ENCODE measurements at places on chromosomes 12 and 14. TPM values are rescaled to one million over a fixed set of nuclear protein-coding genes. Genes with fewer than 3 reads are reported as not detected.

- peaks cover 2% of the 10 kb centered on the region for H3K27me3 ChIP-seq
- no peak for DNase-seq
These were observed 98.3 kb downstream of the RTN1 start for GRCh38 chr14:59772233-59772632.

GRCh38 chr14:81473456-81474147 lies 60.1 kb downstream of the SEL1L start:
- no peaks in the 10 kb centered on the region for H3K27me3 ChIP-seq

GRCh38 chr14:72558721-72559120 lies 335.2 kb downstream of the DPF3 start:
- DNase-seq = no peak
- H3K4me3 ChIP-seq = no peak overlapping the region
- H3K27me3 ChIP-seq = peaks cover 2% of the 10 kb centered on the region
- H3K36me3 ChIP-seq = no peaks in the 10 kb centered on the region

GRCh38 chr12:66269142-66269541 lies 33.2 kb upstream of the HELB start:
- no peak for DNase-seq
- peaks cover 2% of the 10 kb centered on the region for H3K4me1 ChIP-seq
- H3K4me3 ChIP-seq = no peak overlapping the region
- no peaks in the 10 kb centered on the region for H3K27me3 ChIP-seq
- H3K36me3 ChIP-seq = no peaks in the 10 kb centered on the region

GRCh38 chr12:104155711-104156555 lies 17.9 kb upstream of the NFYB start:
- no peak overlapping the region for H3K4me3 ChIP-seq
- H3K4me1 ChIP-seq = no peaks in the 10 kb centered on the region
- H3K27me3 ChIP-seq = no peaks in the 10 kb centered on the region
- DNase-seq = no peak
- H3K36me3 ChIP-seq = no peaks in the 10 kb centered on the region

GRCh38 chr12:2247596-2247995 lies 194.8 kb downstream of the CACNA1C start:
- peaks cover 3% of the 10 kb centered on the region for H3K4me1 ChIP-seq
- H3K27ac ChIP-seq = no peak overlapping the region
- H3K36me3 ChIP-seq = no peaks in the 10 kb centered on the region
- H3K27me3 ChIP-seq = peaks cover 4% of the 10 kb centered on the region

- no peaks in the 10 kb centered on the region for H3K36me3 ChIP-seq
- no peak overlapping the region for H3K4me3 ChIP-seq
- H3K27ac ChIP-seq = no peak overlapping the region
- DNase-seq = no peak
These were observed 24.4 kb upstream of the RBM19 start for GRCh38 chr12:113990250-113991223.

- H3K4me1 ChIP-seq = peaks cover 26% of the 10 kb centered on the region
- H3K4me3 ChIP-seq = no peak overlapping the region
- H3K27me3 ChIP-seq = no peaks in the 10 kb centered on the region
These were observed 10.8 kb downstream of the SETD1B start for GRCh38 chr12:121814429-121815119.

DNA sequence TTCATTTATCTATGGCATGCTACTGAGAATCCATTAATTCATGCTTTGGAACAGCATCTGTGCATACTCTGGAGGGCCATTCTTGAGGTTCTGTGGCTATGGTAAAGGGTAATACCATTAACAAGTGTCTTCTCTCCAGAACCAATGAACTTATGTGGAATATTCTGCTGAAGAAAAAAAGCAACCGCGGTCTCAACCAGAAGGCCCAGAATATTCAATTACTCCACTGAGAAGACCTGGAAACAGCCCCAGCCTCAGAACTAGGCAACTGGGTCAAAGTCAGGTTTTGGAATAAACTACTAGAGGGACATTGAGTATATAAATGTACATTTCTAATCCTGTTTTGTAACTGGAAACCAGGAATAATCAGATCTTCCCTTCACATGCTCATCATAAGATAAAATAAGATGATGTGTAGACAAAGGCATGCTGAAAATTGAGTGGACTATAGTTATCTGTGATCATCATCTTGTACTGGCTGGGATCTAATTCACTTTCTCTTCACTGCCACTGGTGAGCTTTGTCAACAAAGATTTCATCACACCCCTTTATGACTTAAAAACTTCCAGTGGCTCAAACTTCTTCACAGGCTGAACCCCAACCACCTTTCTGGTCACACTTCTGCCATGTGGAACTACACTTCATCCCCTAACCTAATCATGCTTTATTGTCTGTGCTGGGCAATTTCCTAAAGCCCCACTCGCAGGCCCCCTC lies 6.0 kb downstream of the SPTB start:
- no peak overlapping the region for H3K4me3 ChIP-seq
- no peaks in the 10 kb centered on the region for H3K36me3 ChIP-seq
- H3K27ac ChIP-seq = no peak overlapping the region
- H3K27me3 ChIP-seq = peaks cover 24% of the 10 kb centered on the region
- no peaks in the 10 kb centered on the region for H3K4me1 ChIP-seq
- DNase-seq = no peak

DNA sequence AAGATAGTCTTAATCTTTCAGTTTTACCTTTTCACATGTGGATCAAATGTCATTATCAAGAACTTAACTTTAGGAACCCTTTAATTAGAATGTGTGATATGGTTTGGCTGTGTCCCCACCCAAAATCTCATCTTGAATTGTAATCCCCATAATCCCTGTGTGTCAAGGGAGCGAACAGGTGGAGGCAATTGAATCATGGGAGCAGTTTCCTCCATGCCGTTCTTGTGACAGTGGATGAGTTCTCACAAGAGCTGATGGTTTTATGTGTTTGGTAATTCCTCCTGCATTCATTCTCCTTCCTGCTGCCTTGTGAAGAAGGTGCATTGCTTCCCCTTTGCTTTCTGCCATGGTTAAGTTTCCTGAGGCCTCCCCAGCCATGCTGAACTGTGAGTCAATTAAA lies 160.6 kb downstream of the MON2 start:
- DNase-seq = no peak
- peaks cover 4% of the 10 kb centered on the region for H3K4me1 ChIP-seq
- no peak overlapping the region for H3K27ac ChIP-seq
- H3K36me3 ChIP-seq = no peaks in the 10 kb centered on the region
- no peak overlapping the region for H3K4me3 ChIP-seq
- H3K27me3 ChIP-seq = peaks cover 42% of the 10 kb centered on the region

- peak within 1 kb of the TSS; percentile 36 for H3K4me3 ChIP-seq
- peak; percentile 52 for DNase-seq
- no peaks in the 10 kb centered on the region for H3K36me3 ChIP-seq
- H3K4me1 ChIP-seq = peaks cover 8% of the 10 kb centered on the region
- no peak within 1 kb of the TSS for H3K27ac ChIP-seq
- peaks cover under 1% of the 10 kb centered on the region for H3K27me3 ChIP-seq
These were observed at the start of gene CRIP2 for GRCh38 chr14:105474483-105475268. TSS of gene CRIP2 (plus strand) at chr14:105474821. CDS start at chr14:105474863, 42 bp downstream.

- peaks cover 40% of the 10 kb centered on the region for H3K36me3 ChIP-seq
- H3K4me1 ChIP-seq = peaks cover 5% of the 10 kb centered on the region
- no peaks in the 10 kb centered on the region for H3K27me3 ChIP-seq
- H3K4me3 ChIP-seq = no peak overlapping the region
- DNase-seq = no peak
These were observed 69.9 kb downstream of the RAD52 start for GRCh38 chr12:879641-880040.

DNA sequence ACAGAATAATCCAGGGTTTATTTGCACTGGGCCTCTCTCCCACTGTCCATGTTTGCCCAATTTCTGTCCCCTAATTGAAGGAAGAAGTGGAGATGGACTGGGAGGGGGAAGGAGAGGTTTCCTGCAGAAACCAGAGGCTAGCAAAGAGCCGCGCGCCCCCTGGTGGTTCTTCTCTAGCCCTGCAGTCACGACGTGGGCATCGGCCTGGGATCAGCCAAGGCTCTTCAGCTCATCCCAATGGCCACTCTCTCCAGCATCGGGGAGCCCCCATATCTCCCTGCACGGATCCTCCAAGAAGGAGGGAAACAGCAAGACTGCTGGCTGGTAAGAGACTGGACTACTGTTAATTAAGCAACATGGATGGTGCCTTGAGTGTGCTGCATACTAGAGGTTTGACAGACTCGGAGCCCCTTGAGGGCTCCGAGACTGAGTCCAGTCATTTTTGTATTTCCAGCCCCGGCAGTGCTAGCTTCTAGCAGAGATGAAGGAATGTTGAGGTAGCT lies 18.7 kb downstream of the ZBTB39 start:
- no peak overlapping the region for H3K27ac ChIP-seq
- DNase-seq = peak; percentile 87
- no peaks in the 10 kb centered on the region for H3K36me3 ChIP-seq
- peaks cover 11% of the 10 kb centered on the region for H3K4me1 ChIP-seq
- H3K4me3 ChIP-seq = no peak overlapping the region

DNA sequence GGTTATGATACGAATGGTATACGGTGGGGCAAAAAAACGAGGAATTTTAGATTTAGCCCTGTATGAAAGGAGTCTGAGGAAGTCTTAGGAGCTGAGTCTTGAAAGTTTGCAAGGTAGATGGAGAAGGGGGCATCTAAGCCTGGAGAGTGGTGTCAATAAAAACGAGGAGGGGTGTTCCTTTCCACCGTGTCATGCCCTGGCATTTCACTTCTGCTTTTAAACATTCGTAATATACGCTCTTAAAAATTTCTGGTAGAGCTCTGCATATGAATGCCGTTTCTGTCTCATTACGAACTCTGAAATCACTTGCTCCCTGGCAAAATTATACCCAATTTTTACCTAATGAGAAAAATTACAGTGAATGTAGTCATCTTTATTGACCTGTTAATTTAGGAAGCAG lies 170.2 kb downstream of the ERC1 start:
- DNase-seq = no peak
- H3K27me3 ChIP-seq = no peaks in the 10 kb centered on the region
- no peaks in the 10 kb centered on the region for H3K4me1 ChIP-seq
- no peak overlapping the region for H3K27ac ChIP-seq
- peaks cover 15% of the 10 kb centered on the region for H3K36me3 ChIP-seq

GRCh38 chr12:25322918-25323531 lies 72.3 kb upstream of the KRAS start:
- H3K36me3 ChIP-seq = no peaks in the 10 kb centered on the region
- peaks cover under 1% of the 10 kb centered on the region for H3K27me3 ChIP-seq
- H3K4me3 ChIP-seq = peak overlapping the region; percentile 20
- H3K4me1 ChIP-seq = peaks cover 55% of the 10 kb centered on the region
- no peak for DNase-seq
- peak overlapping the region; percentile 78 for H3K27ac ChIP-seq

DNA sequence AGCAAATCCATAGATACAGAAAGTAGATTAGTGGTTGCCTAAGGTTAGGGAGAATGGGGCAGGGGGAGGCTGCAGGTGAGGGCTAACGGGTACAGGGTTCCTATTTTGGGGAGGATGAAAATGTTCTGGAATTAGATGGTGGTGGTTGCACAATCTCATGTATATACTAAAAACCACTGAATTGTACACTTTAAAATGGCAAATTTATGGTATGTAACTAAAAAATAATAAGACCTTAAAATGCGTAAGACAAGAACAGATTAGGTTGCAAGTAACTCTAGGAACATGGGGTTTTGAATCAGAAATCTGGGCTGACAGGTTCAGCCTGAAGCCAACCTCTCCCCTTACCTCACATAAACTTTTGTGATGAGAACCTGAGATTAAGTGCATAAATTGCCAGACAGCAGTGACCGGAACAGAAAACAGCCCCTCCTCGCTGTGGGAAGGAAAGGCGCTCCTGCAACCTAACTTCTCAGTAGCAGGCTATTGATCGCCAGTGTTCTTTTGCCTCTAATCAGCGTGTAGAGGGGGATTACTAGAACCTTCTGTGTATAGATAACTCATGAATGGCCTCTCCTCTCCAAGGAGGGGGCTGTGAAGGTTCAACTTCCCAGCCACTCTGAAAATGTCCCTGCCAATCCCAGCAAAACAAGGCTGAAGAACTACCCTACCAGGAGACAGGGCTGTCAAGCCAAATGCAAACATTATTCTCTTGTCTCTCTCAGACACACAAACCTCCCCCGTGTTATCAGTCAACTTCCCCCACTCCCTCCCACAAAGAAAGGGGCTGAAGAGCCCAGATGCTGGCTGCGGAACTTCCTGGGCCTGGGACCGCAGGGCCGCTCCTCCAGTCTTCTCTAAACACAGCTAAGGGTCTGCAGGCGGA lies 1.9 kb downstream of the SSH1 start:
- no peak for DNase-seq
- H3K4me3 ChIP-seq = peak overlapping the region; percentile 82

GRCh38 chr12:26422839-26423398 lies 227.5 kb downstream of the SSPN start:
- peaks cover 26% of the 10 kb centered on the region for H3K36me3 ChIP-seq
- H3K4me1 ChIP-seq = peaks cover 2% of the 10 kb centered on the region
- no peak for DNase-seq
- H3K27ac ChIP-seq = no peak overlapping the region
- no peak overlapping the region for H3K4me3 ChIP-seq
- no peaks in the 10 kb centered on the region for H3K27me3 ChIP-seq

DNA sequence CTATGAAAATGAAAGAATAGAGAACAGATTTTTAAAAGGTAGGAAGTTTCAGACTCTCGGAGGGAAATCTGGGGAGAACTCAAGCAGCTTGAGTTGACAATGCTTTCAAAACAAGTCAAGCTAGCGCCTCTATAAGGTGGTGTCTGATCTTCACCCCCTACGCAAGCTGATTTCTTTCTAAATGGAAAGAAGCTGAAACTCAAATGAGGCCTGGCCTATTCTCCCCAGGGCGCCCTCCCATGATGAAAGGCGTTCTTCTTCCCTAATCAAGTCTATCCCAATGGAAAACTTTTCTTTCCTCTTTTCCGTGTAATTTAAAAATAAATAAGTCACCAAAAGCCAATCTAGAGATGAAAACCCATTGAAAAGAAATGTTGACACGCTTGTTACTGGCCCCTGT lies 20.6 kb downstream of the PTHLH start:
- peaks cover 13% of the 10 kb centered on the region for H3K27me3 ChIP-seq
- DNase-seq = no peak
- no peaks in the 10 kb centered on the region for H3K4me1 ChIP-seq
- H3K27ac ChIP-seq = no peak overlapping the region

The SAV1 gene
- 13.6 TPM for total RNA-seq

The NAV3 gene
- not detected for total RNA-seq

The DACT1 gene
- 8.8 TPM for total RNA-seq

The GPR135 gene
- 0.98 TPM for total RNA-seq

The PLBD1 gene
- not detected for total RNA-seq

The KLC1 gene
- 97.4 TPM for total RNA-seq

The RASAL1 gene
- 10.6 TPM for total RNA-seq

The OR4E2 gene
- not detected for total RNA-seq

The ACVRL1 gene
- not detected for total RNA-seq

The AKAP3 gene
- total RNA-seq = 2.8 TPM

The PARP2 gene
- 41.8 TPM for total RNA-seq

The RAD9B gene
- 1.5 TPM for total RNA-seq
